Lower leg skin (tissue), 4 donors: ENCODE measurements at places on chromosomes 2 and 18.

- DNase-seq, result no peak
These were observed 1.5 kb downstream of the ESCO1 start for GRCh38 chr18:21598726-21599584.

GRCh38 chr2:100786297-100786658 is 33.7 kb upstream of the NPAS2 start:
- DNase-seq, result no peak

DNA sequence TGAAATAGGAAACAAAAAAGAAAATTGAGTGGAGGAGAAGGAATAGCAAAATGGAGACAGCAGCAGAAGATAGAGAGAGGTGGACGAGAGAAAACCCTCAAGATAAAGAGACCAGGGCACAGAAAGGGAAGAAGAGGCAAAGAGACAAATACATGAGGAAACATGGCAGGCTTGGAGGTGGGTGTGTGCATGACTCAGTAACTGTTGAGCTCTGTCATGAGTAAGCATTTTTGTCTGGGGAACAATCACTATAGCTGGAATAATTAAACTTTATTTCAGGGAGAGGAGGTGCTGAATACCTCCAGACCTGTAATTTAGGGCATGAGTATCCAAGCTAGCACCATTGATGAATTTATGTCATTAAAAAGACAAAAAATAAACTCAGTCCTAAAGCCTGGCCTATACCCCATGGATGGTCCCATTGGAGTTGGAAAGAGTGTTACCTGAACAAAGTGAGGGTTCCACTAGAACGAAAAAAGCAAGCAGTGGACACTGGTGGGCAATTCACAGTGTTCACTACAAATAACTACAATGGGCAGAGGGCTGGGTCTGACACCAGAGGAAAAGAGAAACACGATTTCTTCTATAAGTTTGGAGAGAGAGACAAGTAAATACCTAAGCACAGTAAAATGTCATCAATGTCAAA is 145.5 kb downstream of the ADCYAP1 start:
- DNase-seq, result no peak

DNA sequence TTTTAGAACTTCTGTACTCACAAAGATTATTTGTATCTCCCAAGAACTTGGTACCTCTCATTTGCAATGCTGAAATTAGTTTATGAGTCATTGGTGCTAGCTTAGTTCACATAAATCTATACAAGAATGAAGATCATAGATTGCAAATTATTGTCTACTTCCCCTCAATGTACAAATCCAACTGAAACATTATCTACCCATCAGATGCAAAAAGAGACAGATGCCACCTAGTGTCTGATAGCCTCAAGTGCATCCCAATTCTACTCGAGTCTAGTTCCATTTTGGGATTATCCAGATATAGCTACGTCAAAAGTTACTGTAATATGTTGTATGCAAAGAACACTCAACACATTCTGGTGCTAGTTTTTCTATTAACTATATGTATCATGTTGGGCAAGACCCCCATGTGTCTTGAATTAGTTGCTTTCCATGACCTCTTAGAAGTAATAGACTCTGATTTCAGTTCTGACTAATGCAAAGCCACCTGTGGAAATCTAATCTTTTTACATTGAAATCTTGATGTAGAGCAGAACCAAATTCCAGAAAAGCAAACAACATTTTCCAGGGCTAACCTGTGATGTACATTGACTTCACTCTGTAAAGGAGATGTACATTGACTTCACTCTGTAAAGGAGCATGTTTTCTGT is 210.0 kb downstream of the RBM43 start:
- DNase-seq, result no peak

GRCh38 chr2:8329660-8330622 is 351.9 kb upstream of the ID2 start:
- no peak for DNase-seq
